ENCODE measurements at places on chromosomes 3 and 15. TPM values are rescaled to one million over a fixed set of nuclear protein-coding genes. Genes with fewer than 3 reads are reported as not detected.

GRCh38 chr3:31166249-31166885, 271.9 kb upstream of the GADL1 start:
- DNase-seq, result peak; percentile 52

- DNase-seq, result no peak
These were observed 890.6 kb upstream of the NR2F2 start for GRCh38 chr15:95439922-95440376.

GRCh38 chr15:54638666-54639065, 558.1 kb downstream of the RSL24D1 start:
- DNase-seq, result no peak

DNA sequence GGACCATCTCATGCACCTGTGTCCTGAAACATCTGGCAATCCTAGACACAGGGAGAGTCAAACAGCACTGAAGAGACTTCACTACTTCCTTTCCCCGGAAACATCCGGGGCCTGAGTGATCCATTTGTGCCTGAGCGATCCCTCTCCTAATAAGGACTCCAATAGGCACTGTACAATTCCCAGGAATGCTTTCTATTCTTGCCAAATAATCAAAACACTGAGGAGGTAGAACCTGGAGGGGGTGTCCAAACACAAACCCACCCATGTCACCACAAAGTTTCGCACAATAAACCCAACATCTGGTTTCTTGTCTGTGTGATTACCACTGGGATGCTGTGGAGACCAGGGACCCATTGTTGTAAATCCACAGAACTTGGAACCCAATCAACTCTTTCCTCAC, 205.0 kb downstream of the OPA1 start:
- no peak for DNase-seq

DNA sequence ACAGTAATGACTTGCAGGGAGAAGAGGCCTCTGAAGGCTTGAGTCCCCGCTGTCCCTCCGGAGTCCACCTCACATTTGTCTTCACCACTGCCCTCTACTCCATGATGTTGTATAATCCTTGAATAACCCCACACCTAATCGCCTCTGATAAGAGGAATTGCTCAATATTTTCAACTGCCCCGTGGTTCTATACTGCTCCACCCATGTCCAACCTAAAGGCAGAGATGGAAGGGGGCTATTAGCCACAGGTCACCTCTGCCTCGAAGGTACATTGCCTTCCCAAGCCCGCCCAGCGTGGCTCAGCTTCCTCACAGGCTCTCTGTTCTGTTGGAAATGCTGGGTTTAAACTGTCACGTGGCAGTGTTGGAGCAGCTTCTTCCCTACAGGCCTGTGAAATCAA, 12.4 kb downstream of the TLR9 start:
- no peak for DNase-seq

DNA sequence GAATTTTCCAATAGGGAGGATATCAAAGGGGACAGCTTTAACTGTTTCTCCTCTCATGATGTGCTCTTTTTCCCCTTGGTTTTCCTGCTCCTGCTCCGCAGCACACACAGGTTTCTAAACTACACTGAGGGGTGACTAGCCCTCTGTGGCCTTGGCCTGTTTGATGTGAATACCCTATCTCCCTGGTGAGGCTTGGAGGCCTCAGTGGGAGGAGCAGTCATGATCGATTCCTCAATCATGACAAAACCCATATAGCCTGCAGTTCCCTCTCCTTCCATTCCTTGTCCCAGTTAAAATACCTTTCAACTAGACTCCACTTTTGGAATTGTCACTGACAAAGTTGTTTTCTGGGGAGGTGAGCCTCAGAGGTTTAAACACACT, 24.0 kb upstream of the USP3 start:
- DNase-seq, result no peak

DNA sequence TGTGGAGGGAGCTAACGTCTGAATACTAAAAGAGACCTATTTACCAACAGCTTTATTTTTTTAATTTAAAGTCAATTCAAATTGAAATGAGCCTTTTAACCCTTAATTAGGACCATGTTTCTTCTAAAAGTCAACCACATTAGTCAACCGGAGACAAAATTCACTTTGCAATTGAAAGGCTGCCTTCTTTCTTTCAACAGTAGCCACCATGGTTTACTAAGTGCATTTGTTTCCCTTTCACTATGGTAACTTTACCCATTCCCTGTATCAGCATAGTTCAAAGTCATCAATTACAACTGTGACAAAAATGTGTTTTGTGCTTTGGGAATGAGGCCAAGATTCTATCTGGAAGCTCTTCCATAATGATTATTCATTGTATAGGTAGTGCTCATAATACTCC, 225.4 kb downstream of the EPHA3 start:
- no peak for DNase-seq

The SOX14 gene
- not detected for total RNA-seq

DNA sequence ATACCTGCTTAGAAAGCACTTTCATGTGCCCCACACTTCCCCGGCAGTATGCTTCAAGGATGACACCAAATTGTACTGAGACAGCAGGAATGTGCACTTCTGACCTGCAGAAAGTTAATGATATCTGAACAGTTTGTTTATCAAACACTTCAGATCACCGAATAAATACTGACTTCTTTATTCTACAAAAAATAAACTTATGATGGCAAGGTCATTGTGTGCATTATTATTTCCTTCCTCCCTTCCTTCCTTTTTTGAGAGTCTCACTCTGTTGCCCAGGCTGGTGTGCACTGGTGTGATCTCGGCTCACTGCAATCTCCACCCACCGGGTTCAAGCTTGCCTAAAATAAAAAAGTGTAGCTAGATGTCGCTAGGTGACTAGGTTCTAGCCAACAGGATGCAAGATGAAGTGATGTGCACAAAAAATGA, 80.3 kb downstream of the FAIM start:
- no peak for DNase-seq

DNA sequence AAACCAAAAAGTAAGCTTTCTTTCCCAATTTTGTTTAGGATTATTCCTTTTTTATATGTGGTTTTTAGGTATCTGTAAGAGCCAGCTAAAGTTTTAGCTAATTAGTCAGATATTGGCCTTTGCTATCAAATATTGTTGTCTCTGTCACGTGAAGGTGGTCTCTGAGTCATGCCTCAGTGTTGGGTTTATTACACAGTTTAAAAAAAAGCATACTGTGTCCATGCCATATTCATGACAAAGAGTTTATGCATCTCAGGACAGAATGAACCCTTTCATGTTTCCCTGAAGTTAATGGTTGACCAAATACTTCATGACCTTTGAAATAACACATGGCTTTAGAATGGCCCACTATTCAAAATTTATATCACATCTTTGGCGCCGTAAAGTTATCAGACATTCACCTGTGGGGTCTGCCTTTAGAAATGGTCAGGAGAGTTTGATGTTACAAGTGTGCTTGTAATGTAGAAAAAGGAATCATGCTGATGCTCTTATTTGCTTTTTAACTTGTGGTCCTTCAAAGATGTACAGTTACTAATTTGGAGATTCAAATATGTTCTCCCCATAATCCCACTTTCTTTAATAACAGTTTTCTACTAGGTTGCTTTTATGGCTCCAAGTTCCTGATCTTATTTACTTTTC, 101.5 kb downstream of the MYRIP start:
- DNase-seq, result peak; percentile 83

The SRGAP3 gene
- 0.86 TPM for total RNA-seq

GRCh38 chr3:46595819-46596314, 16.5 kb upstream of the FAM240A start:
- DNase-seq, result no peak

GRCh38 chr3:194505791-194506415, 19.1 kb upstream of the ATP13A3 start:
- DNase-seq, result no peak

The MED12L gene
- total RNA-seq, result not detected

The SCN5A gene
- total RNA-seq, result 39.0 TPM

DNA sequence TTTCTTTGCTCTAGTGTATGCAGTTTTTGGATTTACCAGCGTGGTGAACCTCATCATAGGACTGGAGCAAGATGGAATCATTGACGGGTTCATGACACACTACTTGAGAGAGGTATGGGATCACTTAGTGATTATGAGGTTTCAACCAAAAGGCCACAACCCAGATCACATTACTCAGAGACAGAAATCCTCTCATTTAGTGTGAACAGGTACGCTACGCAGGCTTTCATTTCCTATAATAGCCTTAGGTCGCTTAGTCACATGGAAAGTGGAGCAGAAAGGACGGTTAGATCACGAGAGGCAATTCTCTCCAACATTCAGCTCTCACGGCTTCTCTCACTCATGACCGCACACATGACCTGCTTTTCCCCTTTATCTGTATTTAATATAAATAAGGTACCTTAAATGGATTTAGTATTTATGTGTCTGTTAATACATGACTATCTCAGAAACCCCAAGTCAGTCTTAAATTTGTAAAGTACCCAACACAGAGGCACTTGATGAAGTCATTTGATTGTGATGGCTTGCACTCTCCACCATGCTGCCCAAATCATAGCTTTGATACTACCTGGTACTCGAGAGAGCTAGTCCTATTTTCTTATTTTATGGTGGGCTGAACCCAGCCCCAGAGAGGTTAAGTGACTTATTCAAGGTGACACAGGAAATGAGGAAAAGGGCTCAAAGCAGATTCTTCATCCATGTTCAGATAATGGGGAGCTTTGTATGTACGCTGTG, 8.6 kb downstream of the TM6SF1 start:
- no peak for DNase-seq

GRCh38 chr15:48090666-48091065, 30.1 kb upstream of the SLC24A5 start:
- peak; percentile 39 for DNase-seq

The NRG4 gene
- not detected for total RNA-seq

GRCh38 chr15:78623786-78624497, 3.1 kb upstream of the CHRNA3 start:
- DNase-seq, result no peak

The PLSCR5 gene
- total RNA-seq, result not detected

DNA sequence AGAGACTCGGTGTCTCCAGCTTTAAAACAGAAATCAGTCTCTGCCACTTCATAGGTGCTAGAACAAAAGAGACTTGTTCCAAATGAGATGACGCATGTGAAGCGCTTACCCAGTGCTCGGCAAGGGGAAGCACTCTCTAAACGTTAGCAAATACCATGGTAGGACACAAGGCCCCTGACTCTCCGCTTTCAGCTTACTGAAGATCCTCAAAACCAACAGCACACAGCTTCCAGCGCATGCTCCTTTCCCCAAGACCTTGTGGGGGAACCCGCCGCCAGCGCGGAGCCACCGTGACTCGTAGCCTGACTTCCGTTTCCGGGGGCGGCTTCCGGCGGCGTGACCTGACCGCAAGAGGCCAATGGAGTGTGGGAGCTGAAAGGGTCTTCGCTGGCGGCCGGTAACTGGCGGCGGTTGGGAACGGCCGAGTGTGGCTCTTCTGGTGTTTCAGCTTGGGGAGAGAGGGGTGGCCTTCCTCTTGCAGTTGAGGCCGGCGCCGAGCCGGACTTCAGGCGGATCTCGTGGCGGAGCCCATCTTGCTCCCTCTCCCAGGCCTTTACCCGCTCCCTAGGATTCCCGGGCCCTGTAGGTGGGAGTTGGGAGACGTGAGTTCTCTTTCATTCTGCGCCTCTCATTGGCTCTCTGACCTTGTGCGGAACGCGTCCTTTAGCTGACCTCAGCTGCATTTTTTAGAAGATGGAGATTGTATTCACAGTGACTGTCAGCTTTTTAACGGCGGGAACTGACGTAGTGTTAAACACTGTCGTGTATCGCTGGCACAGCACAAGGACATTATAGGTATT, at the start of gene THUMPD3:
THUMPD3 (plus strand) TSS at position 324 of the 800 bp plus-strand sequence. CDS start 2,015 bp downstream, outside the sequence.
- DNase-seq, result peak; percentile 91

- DNase-seq, result no peak
These were observed 646.0 kb upstream of the CFAP20DC start for GRCh38 chr3:59695860-59696259.

The POLQ gene
- 14.6 TPM for total RNA-seq

DNA sequence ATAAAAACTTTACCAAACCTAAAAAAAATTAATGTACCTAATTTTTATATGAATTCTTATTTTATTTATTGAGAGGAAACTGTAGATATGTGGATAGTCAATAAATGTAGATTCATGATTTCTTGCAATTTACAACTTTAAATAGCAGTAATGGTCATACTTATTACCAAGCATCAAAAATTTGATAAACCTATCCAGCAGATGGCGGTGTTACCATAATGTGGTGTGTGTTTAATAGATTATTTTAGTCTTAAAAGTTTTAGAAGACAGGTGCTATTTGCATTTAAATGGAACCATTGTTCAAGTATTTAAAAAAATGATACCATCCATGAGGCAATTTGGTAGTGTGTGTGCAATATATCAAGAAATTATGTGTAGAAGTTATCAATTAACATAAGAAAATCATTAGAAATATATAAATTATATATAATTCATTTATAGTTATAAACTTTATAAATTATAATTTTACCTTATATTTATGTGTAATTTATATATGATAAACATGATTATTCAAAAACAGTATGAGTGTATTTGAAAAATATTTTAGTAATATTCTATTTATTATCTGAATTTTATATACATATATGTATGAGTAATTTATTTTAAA, 176.0 kb upstream of the BCHE start:
- DNase-seq, result peak; percentile 1

- no peak for DNase-seq
These were observed 26.0 kb upstream of the RPL29 start for GRCh38 chr3:52021489-52022268.

The PCLAF gene
- total RNA-seq, result 126 TPM

DNA sequence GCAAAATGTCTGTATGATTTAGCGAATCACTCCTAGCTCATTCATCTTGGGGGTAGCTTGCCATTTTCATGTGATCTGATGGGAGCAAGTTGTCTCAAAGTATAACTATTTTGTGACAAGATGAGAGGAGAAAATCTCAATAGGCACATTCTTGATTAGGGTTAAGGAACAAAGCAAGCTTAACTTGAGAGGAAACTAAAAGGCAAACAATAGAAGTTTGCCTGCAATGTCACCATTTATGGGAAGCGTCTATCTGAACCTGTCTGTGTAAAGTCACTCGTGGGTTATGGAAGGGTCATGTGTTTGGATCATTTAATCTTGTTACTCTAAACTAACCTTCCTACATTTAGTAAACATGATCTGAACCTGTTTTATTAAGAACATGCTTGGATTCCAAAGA, 232.5 kb downstream of the CDIN1 start:
- DNase-seq, result no peak

Data from LHCN-M2 (cell line).